ENCODE measurements at places on chromosomes 16 and 17.

DNA sequence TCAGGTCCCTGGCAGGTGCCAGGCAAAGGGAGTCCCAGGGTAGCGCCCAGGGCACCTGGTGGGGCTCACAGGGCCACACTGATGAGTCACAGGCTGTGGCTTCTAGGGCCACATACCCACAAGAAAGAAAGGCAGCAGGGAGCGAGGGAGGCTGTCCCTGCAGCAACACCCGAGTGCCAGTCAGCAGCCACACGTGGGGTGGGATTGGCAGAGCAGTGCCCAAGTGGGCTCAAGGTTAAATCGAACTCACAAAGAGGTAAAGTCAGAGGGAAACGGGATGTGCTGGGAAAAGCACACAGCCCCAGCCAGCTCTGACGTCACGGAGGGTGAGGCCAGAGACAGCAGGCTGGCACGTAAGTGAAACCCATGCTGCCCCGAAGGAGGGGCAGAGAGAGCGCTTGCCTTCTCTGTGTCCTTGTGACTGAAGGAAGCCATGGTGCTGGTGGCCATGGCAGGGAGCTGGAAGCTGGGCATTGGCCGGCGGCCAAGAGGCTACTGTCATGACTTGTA lies 33.8 kb downstream of the FA2H start:
- DNase-seq: no peak

DNA sequence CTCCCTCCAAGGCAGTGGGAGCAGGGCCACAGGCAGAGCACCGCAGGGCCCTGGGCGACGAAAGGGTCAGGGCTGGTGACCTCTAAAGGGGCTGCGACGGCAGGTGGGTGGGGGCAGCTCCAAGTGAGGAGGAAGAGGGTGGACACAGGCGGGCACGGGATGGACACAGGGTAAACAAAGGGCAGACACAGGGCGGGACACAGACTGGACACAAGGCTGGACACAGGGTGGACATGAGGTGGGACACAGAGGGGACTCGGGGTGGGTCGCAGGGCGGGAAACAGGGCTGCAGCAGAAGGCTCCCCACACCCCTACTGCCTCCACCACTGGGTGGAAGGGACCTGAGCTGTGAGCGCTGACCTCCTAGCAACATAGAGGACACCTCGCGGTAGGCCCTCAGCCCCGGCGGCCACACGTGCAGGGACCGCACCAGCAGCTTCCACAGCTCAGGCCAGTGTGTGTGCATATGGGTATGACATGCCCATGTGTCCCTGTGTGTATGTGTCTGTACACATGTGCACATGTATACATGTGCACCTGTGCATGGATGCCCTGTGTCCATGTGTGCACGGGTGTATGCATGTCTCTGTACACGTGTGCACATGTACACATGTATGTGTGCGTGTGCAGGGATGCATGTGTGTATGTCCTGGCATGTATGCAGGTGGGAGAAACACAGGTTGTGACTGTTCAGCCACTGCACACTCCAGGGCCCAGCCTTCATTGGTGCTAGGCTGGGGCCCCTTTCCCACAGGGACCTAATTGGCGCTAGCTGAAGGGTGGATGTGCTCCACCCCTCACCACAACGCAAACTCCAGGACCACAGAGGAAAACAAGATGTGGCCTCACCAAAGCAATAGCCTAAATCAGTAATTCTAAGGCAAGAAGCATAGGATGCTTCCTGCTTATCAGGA lies 7.6 kb downstream of the LMF1 start:
- no peak for DNase-seq

DNA sequence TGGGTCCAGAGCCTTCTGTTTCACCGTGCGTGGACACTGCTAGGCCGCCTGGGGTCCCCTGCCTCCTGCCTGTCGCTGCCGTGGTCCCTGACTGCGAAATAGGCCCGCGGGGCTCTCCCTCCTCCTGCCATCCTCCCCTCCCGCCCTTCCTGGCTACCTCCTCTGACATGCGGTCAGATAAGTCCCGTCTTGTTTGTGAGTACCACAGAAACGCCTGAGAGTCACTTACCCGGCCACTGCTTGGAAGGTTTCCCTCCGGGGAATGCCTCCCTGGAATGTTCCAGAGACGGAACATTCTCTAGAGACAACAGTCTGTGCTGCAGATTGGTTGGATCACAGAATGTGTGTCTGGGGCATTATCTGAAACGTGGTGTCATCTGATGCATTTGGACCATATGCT lies 22.7 kb downstream of the CIBAR2 start:
- DNase-seq: no peak

GRCh38 chr17:39716073-39716818 lies 14.1 kb downstream of the MIEN1 start:
- no peak for DNase-seq

- DNase-seq: no peak
These were observed 83.3 kb upstream of the TNRC6C start for GRCh38 chr17:77875051-77875780.

DNA sequence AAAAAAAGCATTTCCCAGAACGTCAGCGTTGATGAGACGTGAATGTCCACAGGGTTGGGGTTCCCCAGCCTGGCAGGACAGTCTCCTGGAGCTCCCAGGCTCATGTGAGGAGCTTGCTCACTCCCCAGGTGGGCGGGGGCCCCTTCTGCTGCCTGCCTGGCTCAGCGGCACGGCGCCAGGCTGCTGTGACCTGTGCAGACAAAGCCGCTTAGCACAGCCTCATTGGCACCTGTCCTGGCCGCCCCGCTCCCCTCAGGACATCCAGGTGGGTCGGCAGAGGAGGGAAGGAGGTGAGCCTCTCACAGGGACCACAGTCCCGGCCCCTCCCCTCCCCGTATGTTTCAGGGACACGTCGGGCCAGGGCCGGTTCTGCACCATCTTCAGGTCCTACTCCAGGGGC lies 12.9 kb upstream of the WFIKKN1 start:
- no peak for DNase-seq

DNA sequence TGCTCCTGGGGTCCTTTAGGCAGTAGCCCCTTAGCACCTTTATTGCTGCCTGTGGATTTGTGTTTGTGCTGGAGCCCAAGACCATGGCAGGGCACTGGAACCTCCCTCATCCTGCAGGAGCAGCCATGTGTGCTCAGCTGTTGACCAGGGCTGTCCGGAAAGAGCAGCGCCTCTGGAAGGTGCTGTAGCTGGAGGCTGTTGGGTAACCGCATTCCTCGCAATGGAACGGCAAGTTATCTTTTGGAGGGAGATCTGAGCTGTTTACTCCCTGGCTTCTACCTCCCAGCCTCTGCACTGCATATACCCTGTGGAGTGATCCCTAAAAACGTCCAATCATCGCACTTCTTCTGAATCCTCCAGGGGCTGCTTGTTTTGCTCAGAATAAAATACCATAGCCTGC lies 291.0 kb downstream of the SNX29 start:
- DNase-seq: no peak

GRCh38 chr17:5582209-5583185 lies 1.8 kb downstream of the NLRP1 start:
- no peak for DNase-seq

DNA sequence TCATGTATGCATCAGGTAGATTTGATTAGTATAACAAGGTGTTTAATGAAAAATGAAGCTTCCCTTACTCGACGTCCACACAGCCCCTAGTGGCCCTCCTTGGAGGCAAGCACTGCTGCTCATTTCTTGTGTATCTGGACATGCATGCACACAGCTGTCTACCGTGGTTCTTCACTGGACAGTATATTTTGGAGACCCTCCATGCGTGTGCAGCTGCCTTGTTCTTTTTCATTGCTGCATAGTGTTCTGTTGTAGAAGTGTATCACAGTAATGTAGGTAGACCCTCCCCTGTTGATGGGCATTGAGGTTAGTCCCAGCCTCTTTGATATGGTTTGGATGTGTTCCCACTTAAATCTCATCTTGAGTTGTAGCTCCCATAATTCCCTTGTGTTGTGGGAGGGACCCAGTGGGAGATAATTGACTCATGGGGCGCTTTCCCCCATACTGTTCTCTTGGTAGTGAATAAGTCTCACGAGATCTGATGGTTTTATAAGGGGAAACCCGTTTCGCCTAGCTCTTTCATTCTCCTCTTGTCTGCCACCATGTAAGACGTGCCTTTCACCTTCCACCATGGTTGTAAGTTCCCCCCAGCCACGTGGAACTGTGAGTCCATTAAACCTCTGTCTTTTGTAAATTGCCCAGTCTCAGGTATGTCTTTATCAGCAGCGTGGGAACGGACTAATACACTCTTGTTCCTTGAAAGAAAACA lies 6.3 kb downstream of the CMIP start:
- no peak for DNase-seq

DNA sequence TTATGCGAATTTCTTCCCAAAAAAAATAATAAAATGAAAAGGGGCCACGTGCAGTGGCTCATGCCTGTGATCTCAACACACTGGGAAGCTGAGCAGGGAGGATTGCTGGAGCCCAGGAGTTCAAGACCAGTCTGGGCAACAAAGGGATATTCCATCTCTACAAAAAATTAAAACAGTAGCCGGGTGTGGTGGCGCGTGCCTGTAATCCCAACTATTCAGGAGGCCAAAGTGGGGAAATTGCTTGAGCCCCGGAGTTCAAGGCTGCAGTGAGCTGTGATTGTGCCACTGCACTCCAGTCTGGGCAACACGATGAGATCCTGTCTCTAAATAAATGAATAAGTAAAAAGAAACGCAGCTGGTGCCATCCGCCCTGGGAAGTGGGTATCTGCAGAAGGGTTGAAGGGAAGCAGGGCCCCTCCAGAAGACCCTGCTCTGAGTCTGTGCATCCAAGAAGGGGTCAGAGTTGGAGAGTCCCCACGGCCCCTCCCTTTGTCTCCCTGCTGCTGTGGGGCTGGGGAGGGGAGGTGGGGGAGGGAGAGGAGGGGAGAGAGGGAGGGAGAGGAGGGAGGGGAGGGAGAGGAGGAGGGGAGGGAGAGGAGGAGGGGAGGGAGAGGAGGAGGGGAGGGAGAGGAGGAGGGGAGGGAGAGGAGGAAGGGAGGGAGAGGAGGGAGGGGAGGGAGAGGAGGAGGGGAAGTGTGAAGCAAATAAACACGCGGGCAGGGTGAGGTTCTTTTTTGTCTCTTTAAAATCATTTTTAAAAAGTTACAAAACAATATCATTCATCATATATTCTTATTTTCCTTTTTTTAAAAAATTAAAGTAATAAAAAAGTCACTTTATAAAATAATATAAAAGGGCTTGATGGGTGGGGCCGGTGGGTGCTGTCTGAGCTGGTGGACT lies 5.0 kb upstream of the MYADML2 start:
- DNase-seq: no peak

- no peak for DNase-seq
These were observed 6.8 kb downstream of the FBXL19 start for GRCh38 chr16:30930160-30930571.

DNA sequence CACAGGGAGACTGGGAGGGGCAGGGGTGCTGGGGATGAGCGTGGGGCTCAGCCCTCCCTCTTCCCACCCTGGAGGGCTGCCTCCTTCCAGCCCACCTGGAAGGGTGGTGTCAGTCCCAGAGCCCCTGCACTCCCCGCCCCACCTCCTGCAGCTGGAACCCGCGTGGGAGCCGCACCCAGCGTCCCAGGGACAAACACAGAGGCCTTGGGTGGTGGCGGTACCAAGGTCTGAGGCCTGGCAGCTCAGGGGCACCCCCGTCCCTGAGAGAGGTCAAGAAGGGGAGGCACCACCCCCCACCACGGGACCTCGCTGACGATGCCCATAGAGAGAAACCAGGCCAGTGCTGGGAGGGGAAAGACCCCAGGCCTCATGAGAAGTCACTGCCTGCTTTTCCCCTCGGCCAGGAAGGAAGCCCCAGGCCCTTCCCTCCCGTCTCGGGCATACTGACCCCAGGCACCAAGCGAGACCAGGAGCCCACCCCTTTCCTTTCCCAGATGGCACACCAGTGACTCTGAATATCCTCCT lies 4.1 kb downstream of the HS3ST6 start:
- DNase-seq: no peak

GRCh38 chr17:39753514-39754160 lies 15.9 kb downstream of the GRB7 start:
- DNase-seq: peak; percentile 52

- no peak for DNase-seq
These were observed 227.1 kb upstream of the ZFHX3 start for GRCh38 chr16:73275024-73275423.

- DNase-seq: no peak
These were observed 394.9 kb upstream of the TNRC6C start for GRCh38 chr17:77563439-77564102.

DNA sequence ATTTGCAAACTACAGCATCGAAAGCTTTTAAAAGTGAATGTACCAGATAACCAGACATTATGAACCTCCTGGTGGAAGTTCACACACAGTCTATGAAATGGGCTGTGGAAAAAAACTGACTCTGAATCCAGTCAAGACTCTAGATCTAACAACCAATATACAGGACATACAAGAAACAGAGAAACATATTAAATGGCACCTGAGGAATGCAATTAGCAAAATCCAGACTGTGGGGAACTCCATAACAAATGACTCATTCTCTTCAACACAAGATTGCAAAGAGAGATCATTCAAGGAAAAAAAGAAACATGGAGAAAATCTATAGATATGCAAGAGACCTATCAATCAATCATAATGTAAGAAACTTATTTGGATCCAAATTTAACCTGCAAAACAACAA lies 119.0 kb downstream of the MYO1D start:
- no peak for DNase-seq

DNA sequence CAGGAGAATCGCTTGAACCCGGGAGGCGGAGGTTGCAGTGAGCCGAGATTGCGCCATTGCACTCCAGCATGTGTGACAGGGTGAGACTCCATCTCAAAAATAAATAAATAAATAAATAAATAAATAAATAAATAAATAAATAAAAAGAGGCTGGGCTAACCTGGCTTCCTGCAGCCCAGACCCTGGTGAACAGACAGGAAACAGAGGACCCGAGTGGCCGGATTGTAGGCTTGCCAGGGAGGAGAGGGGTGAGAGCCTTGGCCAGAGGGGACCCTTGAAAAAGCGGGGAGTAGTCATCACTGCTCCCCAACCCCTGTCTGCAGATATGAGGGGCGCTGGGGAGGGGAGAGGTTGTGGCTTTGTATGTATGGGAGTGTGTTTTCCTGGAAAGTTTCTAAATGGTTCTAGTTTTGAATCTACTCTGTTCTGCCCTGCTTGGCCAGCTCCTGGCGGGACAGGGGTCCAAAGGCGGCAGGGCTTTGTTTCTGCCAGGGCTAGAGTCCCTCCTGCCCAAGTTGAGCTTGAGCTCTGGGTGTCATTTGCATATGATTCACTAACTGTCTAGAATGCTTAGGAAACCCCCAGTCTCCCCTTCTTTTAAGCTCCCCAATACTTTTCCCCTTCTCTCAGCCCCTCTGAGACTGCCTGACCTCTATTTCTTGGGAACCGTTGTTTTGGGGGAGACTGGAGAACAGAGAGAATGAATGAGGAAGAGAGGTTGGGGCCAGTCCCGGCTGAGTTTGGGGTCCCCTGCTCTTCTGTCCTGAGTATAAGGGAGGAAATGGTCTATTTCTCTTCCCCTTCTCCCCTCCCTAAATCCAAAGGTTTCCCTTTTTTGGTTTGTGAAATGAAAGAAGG lies 16.4 kb downstream of the RARA start:
- DNase-seq: no peak

GRCh38 chr16:73183611-73184092 lies 135.7 kb upstream of the ZFHX3 start:
- no peak for DNase-seq

GRCh38 chr17:51354936-51355335 lies 94.6 kb downstream of the UTP18 start:
- DNase-seq: no peak

Data from GF-D8 (cell line).